ENCODE measurements at places on chromosomes 1 and 21. TPM values are rescaled to one million over a fixed set of nuclear protein-coding genes. Genes with fewer than 3 reads are reported as not detected.

The CNR2 gene
- not detected for total RNA-seq

The DDX20 gene
- 24.4 TPM for total RNA-seq

The RNF11 gene
- total RNA-seq, result 123 TPM

The PRAMEF9 gene
- not detected for total RNA-seq

The YRDC gene
- 13.9 TPM for total RNA-seq

The SELENOF gene
- 123 TPM for total RNA-seq

The BRINP3 gene
- 24.7 TPM for total RNA-seq

The APH1A gene
- total RNA-seq, result 44.2 TPM

The TRIM63 gene
- 0.31 TPM for total RNA-seq

The NTMT2 gene
- total RNA-seq, result not detected

The NCAM2 gene
- 4.8 TPM for total RNA-seq

The GBP7 gene
- total RNA-seq, result not detected
